Stimulated activated CD4-positive, alpha-beta T cell treated with anti-CD3 and anti-CD28 coated beads, Interleukin-4, amount 100 ng/mL, for 48 hours (primary cell): ENCODE measurements at places on chromosomes 16 and 17.
A peak's percentile ranks its signal among the peaks of the same experiment; 100 is the strongest.

DNA sequence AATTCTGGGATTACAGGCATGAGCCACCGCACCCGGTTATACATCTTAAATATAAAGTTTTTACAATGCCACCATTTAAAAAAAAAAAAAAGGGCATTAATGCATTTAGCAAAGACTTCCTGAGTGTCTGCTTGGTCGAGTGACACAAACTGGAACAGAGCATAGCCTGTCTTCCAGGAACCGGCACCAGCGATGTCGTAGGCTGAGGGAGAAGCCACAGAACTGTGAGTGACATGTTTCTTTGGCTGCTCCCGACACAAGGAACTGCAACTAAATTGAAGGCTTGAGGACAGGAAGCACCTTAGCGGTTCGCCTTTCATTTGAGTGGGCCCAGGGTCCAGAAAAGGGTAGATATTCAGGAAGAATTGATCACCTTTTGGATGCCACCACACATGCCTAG is 717.8 kb downstream of the MAF start:
- no peak for DNase-seq

GRCh38 chr16:66719246-66719645 is 22.7 kb upstream of the CMTM4 start:
- no peak for DNase-seq

DNA sequence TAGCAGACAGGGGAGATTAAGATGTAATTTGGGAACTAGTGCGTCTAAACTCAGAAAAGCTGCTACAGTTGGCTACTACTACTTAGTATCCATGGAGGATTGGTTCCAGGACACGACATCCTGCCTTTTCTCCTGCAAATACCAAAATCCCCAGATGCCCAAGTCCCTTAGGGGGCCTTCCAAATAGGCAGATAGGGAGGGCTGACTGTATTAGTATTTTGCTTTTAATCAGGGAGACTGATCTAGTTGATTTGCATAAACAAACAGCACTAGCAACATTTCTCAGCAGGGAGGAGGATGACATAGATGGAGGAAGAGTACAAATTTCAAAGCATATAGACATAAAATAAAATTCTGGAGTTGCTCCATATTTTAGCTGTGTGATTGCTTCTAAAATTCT is 621.6 kb upstream of the GOT2 start:
- no peak for DNase-seq

DNA sequence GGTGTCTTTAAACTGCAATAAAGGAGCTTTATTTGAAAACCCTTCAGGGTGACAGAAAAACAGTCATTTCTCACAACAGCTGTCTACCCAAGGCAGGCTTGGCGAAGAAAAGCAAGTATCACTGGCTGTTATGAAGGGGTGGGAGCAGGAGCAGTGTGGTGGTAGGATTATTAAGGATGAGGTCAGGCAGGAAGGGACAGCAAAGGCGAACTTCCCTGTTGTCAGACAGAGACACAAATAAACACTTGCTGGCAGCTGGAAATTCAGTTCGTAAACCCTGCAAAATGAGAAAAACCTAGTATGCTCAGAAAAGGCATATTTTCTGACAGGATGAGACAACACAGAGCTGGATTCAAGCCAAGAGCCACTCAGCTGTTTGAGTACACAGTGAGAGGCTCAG is 416.3 kb upstream of the CDH5 start:
- DNase-seq, result no peak

- peak; percentile 76 for DNase-seq
These were observed 10.7 kb downstream of the TBX2 start for GRCh38 chr17:61410141-61411010.

DNA sequence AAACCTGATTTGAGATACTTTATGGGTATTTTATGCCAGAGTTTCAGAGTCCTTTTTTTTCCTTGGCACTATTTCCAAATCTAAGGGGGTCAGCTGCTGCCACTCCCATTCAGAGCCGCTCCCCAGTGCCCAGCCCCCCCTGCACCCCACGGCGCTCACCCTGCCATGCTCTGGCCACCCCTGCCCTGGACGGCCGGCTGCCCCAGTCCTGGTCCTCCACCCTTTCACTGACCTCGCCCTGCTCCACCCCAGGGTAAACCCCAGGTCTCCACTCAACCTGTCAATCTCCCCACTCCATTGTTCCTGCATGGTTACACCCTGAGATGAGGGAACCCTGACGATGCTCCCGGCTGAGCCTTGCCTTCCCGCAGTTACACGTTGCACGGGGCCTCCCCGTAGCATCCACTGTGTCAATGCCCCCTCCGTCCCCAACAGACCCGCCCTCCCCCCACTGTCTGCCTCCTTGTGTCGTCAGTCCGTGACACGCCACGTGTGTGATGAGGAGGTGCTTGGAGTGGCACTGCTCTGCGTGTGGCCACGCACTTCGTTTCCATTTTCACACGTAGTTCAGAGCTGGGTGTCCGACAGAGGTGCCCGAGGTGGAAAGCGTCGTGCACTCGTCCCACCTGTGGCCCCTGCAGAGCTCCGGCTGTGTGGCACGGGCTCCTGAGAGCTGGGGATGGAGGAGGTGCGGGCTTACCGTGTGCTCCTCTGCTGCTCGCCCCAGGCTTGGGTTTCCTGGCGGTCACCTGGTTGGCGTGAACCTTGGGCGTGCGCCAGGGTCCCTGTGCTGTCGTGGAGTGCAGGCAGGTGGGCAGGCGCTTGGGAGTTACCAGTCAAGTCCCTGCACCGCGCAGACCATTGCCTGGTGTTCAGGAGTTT is 116.5 kb downstream of the BANP start:
- no peak for DNase-seq

GRCh38 chr17:6483507-6483906 is 39.3 kb downstream of the PIMREG start:
- DNase-seq, result no peak

DNA sequence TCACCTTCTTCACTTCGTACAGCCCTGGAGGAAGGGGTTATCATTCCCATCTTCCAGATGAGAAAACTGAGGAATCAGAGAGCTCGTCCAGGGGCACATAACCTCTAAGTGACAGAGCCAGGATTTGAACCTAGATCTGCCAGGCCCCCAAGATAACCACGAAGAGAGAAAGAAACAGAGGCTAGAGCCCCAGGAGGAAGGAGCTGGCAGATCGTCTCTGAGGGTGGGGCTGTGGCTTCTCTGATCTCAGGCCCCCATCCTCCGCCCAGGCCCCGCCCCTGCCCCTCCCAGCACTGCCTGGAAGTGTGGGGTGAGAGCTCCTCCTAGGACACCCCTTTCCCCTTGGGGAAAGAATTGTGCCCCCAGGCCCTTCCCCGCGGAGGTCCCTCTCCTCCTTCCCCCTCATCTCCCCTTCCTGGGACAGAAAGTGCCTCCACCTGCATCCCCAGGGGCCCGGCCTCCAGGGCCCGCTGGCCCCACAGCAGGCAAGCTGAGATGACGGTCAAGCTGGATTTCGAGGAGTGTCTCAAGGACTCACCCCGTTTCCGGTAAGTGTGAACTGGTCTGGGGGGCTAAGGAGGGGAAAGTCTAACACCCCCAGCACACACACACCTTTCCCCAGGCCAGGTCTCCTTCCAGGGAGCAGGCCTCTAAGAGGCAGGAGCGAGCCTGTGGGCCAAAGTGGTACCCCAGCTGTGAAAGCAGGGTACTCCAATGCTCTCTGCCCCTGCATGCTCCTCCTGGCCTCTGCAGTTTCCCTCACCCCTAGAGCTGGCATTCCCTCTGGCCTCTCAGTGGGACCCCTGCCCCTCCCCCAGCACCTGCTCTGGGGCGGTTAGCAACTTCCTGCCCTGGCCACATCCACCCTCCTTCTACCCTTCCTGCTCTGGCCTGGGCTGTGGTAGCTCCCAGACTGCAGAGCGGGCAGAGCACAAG is at the start of gene ACAP1:
Gene ACAP1 (plus strand): TSS at position 290 of the 936 bp plus-strand sequence. CDS start 206 bp downstream, at position 496.
- peak; percentile 87 for DNase-seq

DNA sequence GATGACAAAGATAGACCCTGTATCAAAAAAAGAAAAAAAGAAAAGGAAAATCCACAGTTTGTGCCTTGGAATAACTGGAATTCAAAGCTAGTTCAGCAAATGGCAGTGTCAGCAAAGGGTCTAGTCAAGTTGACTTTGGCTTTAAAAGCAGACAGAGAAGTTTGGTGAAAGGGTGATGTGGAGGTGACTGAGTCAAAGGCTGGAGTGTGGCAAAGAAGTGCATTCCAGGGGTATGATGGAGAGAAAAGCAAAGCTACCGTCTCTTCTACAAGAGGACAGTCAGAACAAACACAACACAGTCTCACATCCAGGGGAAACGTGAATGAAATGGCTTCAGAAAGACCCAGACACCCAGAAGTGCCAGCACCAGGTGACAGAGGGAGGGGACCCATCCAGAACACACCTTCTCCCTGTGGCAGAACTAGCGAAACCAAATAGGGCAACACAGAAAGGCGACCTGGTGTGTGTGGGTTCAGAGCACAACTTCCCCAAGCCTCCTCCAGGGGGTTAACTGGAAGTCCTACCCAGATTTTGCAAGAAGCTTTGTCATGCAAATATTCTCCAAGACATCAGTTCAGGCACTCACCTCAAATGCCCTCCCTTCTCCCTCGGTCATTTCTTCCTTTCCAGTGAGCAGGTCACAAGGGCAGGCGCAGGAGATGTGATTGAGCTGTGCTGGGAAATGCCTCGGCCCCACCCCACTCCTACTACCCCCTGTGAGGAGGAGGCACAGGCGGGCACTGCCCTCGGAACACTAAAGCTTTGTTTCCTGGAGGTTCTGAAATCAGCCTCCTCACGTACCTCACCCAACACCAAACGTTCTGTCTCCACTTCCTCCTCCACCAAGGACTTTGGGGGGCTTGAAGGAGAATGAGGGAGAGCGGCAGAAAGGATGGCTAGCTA is 481.9 kb downstream of the SOX9 start:
- DNase-seq, result no peak

DNA sequence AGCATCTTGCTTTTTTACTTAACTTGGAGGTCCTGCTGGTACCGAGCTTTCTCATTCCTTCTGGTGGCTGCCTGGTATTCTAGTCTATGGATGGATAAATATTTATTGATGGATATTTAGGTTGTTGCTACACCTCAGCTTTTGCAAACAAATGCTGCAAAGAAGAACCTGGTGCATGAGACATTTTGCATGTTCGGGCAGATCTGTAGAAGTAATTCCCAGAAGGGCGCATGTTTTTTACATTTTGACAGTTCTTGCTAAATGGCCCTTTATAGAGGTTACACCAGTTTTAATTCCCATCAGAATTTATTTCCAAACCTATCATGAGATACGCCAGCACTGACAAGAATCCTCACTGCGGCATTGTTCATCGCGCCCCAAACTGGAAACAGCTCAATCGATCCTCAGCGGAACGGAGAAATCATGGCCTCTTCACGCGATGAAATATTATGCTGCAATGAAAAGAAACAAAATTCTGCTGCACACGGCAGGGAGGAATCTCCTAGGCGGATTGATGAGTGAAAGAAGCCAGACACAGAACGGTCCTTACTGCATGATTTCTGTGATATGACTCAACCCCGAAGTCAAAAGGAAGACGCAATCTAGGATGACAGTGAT is 68.0 kb upstream of the CREBBP start:
- no peak for DNase-seq

DNA sequence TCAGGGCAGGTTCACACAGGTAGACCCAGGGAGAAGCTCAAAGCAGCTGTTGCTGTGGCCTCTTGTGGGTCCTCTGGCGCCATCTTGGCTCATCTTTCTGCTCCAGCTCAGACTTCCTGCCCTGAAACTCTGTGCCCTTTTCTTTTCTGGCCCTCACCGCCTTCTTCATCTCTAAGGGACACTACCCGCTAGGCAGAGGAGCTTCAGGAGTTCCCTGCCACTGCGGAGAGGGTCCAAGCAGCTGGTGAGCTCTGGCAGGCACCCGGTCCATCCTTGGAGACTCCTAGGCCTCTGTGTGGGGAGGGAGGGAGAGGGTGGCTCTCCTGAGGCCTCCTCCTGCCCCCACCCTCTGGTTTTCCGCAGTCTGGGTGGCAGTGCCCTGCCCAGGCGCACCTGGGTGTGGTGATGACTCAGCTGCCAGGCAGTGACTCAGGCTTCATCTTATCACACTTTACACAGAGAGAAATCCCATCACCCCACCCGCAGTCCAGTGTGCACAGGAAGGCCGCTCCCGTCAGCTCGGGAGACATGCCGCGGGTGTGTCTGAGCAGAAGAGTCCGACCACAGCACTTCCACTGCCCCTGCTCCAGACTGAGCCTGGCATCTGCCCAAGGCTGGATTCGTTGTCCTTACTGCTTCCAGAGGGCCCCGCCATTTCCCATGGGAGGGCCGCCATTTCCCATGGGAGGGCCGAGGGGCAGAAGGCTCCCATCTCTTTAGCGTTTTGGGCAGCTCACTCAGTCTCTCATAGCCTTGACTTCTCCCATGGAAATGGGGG is 7.3 kb downstream of the NT5C start:
- DNase-seq, result peak; percentile 43

DNA sequence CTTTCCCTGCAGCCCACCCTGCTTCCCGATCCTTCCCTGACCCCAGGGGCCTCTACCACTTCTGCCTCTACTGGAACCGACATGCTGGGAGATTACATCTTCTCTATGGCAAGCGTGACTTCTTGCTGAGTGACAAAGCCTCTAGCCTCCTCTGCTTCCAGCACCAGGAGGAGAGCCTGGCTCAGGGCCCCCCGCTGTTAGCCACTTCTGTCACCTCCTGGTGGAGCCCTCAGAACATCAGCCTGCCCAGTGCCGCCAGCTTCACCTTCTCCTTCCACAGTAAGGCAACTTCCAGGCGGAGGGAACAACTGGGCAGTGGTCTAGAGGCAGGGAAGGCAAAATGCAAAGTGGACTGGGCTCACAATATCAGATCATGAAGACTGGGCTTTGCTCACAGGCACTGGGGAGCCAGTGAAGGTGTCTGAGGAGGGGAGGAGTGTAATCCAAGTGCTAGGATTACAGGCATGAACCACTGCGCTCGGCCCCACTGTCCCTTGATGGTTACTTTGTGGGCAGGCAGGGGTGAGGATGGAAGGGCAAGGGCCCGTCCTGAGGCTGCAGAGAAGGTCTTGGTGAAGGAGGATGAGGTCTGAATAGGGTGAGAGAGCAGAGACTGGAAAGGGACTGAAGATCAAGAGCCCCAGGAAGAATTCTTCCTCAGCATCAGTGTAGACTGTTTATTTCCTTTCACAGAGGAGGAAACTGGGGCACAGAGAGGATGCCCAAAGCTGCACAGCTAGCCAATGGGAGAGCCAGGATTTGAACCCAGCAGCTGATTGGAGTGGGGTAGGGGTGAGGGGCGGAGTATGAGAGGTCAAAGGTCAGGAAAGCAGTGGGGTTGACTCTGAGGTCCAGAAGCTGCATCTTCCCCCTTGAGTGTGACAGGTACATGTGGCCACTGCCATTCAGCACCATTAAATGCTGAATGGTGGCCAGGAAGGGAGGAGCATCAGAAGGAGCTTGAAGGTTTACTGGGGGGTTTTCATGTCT is 16.5 kb upstream of the ADGRG3 start:
- DNase-seq, result no peak
